Stimulated activated CD8-positive, alpha-beta memory T cell treated with anti-CD3 and anti-CD28 coated beads, Interleukin-7, amount 100 ng/mL, for 24 hours (primary cell): ENCODE measurements at places on chromosomes 5 and 9.

- no peak for DNase-seq
These were observed 251.0 kb downstream of the DENND1A start for GRCh38 chr9:123678878-123679329.

DNA sequence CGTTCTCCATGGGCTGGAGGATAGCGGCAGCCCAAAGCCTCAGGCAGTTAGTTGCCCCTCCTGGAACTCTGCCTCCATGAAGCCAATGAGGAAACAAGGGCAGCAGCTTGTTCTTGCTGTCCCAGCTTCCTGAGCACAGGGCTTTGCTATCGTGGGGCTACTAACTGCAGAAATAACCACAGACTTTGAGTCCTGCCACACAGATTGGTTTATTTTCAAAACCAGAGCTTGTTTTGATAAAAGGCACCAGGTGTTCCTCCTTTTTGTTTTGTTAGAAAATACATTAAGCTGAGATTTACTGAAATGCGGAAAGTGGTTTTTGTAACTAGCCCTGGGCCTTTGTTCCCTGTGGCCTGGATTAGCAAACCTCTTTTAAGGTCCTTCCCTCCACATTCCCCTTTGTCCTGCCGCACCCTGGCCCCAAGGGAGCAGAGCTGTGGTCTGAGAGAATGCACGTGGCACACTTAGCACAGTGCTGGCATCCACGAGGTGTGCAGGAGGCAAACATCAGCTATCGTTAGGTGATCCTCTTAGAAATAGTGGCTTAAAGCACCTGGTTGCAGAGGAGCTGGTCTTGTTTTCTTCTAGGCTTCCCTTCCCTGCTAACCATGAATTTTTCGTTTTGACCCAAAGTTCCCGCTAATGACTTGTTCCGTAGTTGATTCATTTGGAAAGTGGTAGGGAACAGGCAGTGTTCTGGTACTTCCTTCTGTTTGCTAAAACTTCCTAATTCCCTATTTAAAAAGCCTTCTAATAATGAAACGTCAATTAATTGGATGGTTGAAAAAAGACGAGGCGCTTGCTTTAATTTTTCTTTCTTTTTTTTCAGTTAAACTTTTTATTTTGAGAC lies 21.5 kb downstream of the MVB12B start:
- DNase-seq, result no peak

- no peak for DNase-seq
These were observed 246.9 kb upstream of the PTGER4 start for GRCh38 chr5:40432836-40433235.

DNA sequence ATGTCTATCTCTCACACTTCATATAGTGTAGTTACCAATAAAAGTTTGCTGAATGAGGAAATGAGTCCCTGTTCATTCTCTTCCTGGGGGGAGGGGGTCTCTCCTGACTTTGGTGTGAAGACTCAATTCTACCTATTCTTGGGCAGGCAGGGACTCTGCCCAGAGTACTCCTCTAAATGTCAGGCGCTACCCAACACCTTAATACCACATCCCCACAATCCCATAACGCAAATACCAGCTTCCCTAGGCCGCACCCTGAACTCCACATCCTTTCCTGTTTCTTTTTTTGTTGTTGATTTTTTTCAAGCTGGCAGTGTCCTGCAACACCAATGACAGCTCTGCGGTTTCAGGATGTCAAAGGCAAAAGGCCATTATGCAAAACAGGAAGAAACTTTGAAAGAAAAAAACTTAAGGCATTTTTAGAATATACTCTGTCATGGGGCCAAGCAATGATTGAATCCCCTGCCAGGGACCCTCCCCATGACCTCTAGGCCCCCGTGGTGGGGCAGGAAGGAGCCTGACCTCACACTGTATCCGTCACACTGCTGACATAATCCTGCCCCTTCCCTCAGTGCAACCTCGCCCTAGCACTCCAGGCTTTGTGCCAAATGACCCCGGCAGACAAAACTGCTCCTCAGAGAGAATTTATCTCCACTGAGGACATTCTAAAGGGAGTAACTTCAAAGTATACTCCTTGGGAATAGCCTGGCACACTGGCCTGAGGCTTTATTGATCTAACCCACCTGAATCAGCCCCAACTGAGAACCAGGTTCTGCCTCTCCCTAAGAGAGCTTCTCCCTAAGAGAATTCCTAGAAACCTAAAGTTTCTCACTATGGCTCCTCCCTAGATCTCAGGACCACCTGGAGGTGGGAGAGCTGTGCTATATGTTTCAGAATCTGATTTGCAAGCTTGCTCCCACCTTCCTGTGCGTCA lies 8.0 kb downstream of the B4GALT1 start:
- DNase-seq, result no peak

DNA sequence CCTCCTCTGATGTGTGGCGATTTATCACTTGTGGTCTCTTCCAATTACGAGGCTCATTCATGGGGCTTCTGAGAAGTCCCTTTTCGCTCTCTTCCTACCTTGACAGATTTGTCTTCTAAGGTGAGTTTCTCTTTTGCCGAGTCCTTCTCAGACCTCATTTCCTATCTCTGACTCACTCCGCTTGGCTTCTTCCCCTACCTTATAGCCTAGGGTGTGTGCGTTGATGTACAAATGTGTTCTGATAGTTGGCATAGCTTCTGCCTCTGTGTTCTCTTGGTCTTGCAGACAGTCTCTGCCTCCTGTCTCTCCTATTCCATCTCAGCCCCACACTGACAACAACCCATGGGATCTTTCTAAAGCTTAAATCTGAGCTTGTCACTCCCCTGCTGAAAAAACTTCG lies 56.9 kb upstream of the SHB start:
- no peak for DNase-seq

GRCh38 chr5:133868946-133869518 lies 99.4 kb downstream of the C5orf15 start:
- DNase-seq, result peak; percentile 47

- DNase-seq, result peak; percentile 25
These were observed 40.2 kb downstream of the RCL1 start for GRCh38 chr9:4832786-4833579.

- no peak for DNase-seq
These were observed 126.1 kb downstream of the GAS1 start for GRCh38 chr9:86821006-86821845.

DNA sequence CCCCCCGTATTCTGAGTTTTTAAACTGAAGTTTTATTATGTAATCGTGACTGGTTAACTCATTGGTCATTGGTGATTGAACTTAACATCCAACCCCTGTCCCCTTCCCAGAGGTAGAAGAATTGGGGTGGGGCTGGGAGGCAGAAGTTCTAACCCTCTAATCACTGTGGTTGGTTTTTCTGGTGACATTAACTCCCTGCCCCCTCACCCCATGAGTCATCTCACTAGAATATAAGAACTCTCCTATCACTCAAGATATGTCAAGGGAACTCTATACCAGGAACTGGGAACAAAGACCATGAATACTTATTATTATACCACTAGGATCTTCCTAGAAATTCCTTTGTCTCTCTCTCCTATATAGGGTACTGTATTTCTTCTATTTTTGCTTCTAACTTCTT lies 52.3 kb upstream of the CAVIN4 start:
- DNase-seq, result no peak

DNA sequence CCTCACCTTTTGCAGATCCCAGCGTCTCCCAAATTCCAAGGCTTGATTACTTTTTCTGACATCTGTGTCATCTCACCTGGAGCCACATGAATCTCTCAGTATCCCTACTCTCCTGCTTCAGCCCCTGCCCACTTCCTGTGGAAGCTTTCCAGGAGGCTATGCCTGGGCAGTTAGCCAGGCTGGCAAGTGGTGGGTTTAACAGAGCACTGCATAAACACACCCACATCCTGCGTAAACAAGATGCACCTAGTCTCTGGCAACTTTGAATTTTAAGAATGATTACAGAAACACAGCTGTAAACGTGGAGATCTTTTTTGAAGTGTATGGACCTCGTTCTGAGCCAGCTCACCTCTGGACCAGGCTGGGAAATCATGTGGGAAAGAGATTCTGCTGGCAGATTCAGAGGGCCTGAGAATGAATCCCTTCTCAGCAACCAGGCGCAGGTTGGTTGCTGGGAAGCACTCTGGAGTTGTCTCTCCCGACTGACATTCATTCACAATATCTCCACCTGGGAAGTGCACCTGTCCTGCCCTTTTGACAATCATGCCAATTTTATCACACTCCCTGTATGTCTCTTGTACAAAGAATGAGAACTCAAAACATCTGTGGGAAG lies 55.7 kb upstream of the FANCC start:
- DNase-seq, result no peak

DNA sequence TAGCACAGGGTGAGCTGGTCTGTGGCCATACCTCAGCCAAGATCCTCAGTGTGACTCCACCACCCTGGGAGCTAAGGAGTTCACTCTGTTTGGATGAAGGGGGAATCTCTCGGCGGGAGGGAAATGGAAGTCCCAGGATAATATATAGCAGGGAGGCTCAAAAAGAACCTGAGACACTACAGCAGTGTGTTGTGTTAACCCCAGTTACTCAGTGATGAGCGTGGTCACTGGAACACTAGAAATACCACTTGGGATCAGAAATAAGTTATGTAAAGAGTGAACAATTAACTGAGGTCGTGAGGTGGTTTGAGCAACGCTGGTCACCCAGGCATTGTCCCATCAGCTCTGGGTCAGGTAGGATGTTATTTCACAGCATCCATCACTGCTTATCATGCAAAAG lies 59.3 kb upstream of the ADAMTS16 start:
- DNase-seq, result no peak

- DNase-seq, result no peak
These were observed 9.8 kb upstream of the ERAP1 start for GRCh38 chr5:96817506-96817905.

DNA sequence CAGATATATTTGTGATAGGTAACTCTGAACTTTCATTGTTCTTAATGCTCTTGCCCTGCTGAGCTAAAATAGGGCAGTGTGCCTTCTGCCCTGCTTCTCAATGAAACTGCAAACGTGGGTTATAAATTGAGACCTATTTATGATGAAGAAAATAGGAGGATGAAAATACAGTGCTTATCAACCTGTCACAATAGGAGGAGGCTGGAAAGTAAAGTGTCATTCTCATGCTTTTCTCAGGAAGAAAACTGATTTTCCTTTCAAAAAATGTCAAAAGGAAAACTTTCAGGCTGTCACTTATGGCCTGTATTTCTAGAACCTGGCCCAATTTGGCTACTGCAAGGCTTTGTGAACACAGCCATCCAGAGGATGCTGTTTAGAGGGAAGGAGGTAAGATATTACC lies 130.3 kb upstream of the TUSC1 start:
- no peak for DNase-seq

DNA sequence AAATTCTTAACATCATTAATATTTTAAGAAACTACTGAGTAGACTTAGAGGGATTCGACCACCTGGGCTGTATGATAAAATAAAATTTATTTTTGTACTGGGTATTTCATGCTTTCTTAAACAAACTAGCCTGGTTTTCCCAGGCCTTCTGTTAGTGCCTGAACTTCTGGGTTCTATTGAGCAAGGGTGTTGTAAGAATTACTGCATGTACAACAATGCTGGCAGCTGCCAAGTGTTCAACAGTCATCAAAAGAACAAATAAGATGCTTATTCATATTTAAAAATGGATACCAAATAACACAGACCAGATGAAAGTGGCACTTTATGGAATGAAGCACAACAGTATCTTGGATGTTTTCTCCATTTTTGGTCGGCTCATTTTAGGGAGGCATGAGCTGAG lies 123.2 kb upstream of the FBXL7 start:
- no peak for DNase-seq

- no peak for DNase-seq
These were observed 566.9 kb upstream of the RGMB start for GRCh38 chr5:98206566-98206965.

GRCh38 chr5:56751572-56752313 lies 63.6 kb upstream of the MAP3K1 start:
- no peak for DNase-seq

GRCh38 chr9:130143279-130143893 lies 28.8 kb upstream of the NCS1 start:
- no peak for DNase-seq
